ENCODE measurements at places on chromosomes 5 and 9. TPM values are rescaled to one million over a fixed set of nuclear protein-coding genes. Genes with fewer than 3 reads are reported as not detected.

FOXD4L3 gene
- polyA plus RNA-seq, result 0.06 TPM

AK8 gene
- polyA plus RNA-seq, result 0.63 TPM

TBC1D13 gene
- 13.9 TPM for polyA plus RNA-seq

GPRIN1 gene
- polyA plus RNA-seq, result 6.1 TPM

TSTD2 gene
- 11.4 TPM for polyA plus RNA-seq

SPINK13 gene
- not detected for polyA plus RNA-seq

ST6GALNAC6 gene
- polyA plus RNA-seq, result 15.8 TPM

GRXCR2 gene
- not detected for polyA plus RNA-seq

PLCXD3 gene
- 1.6 TPM for polyA plus RNA-seq

SH3TC2 gene
- 0.55 TPM for polyA plus RNA-seq

FIBCD1 gene
- 5.0 TPM for polyA plus RNA-seq

TICAM2 gene
- polyA plus RNA-seq, result 0.37 TPM
